A549 treated with dexamethasone at 1 μM for 4 hours (cell line): ENCODE measurements at places on chromosomes 1 and 21. TPM values are rescaled to one million over a fixed set of nuclear protein-coding genes. Genes with fewer than 3 reads are reported as not detected.

Gene GSTM5
- total RNA-seq = not detected in 5 replicates

Gene ETV3L
- total RNA-seq = not detected in 5 replicates

Gene MFSD2A
- total RNA-seq = 8.4 to 11.4 TPM (median 10.4 TPM) in 5 replicates

Gene RGS1
- not detected in 5 replicates for total RNA-seq

Gene GCSAML
- not detected in 5 replicates for total RNA-seq

Gene COL9A2
- 0.17 to 0.25 TPM (median 0.19 TPM) in 5 replicates for total RNA-seq

Gene CFAP107
- total RNA-seq = not detected in 5 replicates

Gene OXCT2
- 0.39 to 0.72 TPM (median 0.62 TPM) in 5 replicates for total RNA-seq

Gene NBPF10
- total RNA-seq = 1.0 to 1.4 TPM (median 1.2 TPM) in 5 replicates

Gene TNFRSF14
- 0.11 to 0.37 TPM (median 0.22 TPM) in 4 of 5 replicates, not detected in the other for total RNA-seq

Gene MACO1
- total RNA-seq = 9.3 to 10.8 TPM (median 10.4 TPM) in 5 replicates

Gene CLCNKB
- total RNA-seq = 0.06 to 0.14 TPM (median 0.11 TPM) in 5 replicates

Gene MYCBP
- 13.1 to 20.7 TPM (median 13.4 TPM) in 5 replicates for total RNA-seq

Gene TMCO1
- total RNA-seq = 174 to 199 TPM (median 183 TPM) in 5 replicates
